ENCODE measurements at places on chromosomes 12 and 14.

GRCh38 chr12:126903027-126903876 is 1363.7 kb upstream of the TMEM132C start:
- DNase-seq, result no peak

DNA sequence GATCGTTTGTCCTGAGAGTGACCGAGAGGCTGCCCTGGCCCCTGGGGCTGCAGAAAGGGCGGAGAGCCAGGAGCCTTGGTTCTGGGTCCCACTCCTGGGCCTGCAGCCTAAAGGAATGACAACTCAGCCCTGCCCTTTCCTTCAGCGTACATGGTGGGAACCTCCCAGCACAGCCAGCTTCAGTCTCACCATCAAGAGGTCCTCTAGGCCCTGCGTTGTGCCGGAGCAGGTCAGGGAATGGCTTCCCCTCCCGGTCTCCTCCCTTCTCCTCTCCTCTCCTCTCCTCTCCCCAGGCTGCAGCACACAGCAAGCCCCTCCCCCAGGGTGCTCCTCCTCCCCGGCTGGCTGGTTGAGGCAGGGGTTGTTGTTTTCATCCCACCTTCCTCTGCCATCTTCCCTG is 44.6 kb upstream of the TUNAR start:
- DNase-seq, result no peak

DNA sequence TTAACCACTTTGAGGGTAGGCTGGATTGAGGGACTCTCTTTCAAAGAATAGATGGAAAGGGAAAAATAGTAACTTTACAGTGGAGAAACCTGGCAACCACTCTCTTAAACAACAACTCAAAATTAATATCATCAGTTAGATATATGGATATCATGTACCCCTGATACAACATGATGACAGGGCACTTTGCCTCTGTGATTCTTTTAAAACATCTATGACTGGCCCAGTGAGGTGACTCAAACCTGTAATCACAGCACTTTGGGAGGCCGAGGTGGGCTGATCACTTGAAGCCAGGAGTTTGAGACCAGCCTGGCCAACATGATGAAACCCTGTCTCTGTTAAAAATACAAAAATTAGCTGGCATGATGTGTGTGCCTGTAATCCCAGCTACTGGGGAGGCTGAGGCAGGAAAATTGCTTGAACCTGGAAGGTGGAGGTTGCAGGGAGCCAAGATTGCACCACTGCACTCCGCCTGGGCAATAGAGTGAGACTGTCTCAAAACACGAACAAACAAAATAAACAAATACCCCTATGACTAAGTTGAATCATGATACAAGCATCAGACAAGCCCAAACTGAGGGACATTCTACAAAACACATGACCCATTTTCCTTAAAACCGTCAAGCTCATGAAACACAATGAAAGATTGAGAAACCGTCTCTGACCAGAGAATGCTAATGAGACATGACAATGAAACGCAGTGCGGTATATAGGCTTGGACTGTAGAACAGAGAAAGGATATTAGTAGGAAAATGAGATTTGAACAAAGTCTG is 26.4 kb upstream of the SLC7A8 start:
- DNase-seq, result no peak

- DNase-seq, result no peak
Measured at GRCh38 chr14:83463500-83464098, 1929.9 kb upstream of the SEL1L start.

- no peak for DNase-seq
Measured at GRCh38 chr14:97023871-97024270, 226.7 kb downstream of the VRK1 start.

Data from CD4-positive, alpha-beta T cell treated with Interleukin-10 for 1 hour (primary cell).